ENCODE measurements at places on chromosomes 11 and 22.

DNA sequence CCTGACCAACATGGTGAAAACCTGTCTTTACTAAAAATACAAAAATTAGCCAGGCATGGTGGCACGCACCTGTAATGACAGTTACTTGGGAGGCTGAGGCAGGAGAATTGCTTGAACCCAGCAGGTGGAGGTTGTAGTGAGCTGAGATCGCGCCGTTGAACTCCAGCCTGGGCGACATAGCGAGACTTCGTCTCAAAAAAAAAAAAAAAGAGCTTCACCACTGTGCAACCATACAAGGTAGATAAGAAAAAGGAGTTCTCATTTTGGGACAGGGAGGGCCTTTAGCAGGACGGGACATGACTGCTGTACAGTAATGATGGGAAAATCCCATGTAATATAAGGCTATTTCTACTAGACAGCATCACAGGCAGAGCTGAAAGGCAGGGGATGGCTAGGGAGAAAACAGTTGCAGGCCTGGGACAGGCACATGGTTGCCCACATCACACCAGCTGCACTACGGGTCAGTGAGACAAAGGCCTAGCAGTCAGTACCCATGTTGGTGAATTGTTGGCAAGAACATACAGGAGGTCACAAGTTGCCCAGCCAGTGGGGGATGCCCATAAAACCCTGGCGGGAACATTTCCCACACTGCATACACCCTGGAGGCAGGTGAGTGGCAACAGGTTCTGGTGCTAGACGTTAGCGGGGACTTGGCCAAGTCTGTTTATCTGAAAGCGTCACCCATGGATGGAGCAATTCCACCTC is 5.4 kb downstream of the TANGO2 start:
- no peak for DNase-seq

DNA sequence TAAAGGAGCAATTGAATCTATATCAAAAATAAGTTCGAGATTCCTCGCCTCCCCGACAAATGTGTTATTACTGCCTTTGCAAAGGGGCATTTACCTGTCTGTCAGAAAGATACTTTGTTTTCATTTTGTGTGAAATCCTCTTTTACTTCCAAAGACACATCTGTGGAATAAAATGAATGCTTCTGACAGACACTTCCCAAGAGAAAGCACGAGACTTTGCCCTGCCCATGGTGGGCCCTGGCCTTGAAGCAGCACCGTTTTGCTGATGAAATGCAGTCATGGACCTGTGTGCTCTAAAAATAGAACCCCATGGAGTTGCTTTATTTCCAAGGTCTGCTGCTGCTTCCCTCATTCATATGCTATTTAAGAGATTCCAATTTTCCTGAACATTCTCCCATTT is 85.9 kb upstream of the USP47 start:
- DNase-seq: no peak

DNA sequence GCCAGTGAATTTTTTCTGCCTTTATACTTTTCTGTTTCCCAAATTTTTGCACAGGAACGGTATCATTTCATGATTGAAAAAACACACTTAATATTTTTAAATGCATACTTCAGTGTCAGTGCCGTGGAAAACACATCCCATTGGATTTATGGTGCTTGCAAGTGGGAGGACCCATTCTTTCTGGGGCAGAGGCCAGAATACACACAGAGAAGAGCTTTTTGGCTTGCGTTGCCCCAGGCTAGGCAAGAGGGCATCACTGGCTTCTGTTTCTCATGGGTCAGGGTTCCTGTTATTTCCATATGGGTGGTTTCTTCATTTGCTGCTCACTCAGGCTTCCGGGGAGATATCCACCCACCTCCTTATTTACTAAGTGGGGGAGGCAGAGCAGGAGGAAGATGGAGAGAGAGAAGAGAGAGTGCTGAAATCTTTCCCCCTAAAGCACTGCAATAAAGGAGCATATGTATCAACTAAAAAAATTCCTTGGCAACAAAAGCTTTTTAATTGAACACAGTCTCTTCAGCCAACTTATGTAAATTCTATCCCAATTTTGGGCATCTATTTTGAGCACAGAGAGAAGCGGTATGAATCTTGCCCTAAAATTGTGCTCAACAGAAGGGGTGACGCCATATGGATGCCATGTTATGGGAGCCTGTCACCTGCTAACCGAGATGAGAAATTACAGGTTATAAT is 66.0 kb upstream of the KIRREL3 start:
- no peak for DNase-seq

DNA sequence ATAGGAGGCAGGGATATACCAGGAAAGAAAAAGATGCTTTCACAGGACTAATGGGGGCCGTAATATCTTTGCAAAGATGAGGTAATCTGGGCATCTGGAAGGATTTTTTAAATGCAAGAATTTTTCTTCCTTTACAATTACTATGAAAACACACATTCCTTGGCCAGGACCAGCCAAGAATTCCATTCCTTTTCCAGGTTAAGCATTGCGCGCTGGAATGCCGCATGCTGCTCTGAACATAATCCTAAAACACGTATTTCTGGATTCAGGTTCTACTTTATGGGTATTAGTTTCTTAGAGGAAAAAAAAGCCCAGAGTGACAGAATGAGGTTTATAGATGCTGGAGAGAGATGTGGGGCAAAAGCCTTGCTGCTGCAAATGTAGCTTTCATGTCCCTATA is 99.4 kb upstream of the SORL1-AS1 start:
- DNase-seq: no peak

DNA sequence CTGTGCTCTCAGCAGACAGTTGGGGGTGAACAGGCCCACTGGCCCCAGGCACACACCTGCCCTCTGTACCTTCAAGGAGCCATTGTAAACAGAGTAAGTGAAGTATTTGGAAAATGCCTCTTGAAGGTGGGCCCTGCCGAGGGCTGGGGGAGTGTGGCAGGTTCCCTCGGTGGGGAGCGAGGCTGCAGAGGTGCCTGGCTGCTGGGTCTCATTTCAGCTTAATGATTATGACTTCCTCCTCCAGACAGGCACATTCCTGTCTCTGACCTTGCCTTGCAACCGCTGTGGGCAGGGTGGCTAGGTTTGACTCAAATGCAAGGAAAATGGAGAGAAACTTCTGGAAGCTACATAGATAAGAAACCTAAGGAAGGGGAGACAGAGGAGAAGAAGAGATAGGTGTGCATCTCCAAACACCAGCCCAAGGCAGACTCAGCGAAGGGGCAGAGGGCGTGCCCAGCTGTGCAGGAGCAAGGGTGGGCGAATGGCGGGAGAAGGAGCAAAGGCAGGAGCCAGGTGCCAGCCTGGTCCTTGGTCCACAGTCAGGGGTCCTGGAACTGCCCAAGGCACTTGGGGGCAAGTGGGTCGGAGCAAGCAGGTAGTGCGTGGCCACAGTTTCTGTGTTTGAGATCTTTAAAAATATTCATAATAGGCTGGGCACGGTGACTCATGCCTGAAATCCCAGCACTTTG is 14.0 kb downstream of the GRAMD4 start:
- DNase-seq: no peak

GRCh38 chr11:57353446-57353845 is 15.3 kb downstream of the P2RX3 start:
- DNase-seq: no peak

- no peak for DNase-seq
These were observed 30.9 kb downstream of the SMIM38 start for GRCh38 chr11:69186316-69187260.

DNA sequence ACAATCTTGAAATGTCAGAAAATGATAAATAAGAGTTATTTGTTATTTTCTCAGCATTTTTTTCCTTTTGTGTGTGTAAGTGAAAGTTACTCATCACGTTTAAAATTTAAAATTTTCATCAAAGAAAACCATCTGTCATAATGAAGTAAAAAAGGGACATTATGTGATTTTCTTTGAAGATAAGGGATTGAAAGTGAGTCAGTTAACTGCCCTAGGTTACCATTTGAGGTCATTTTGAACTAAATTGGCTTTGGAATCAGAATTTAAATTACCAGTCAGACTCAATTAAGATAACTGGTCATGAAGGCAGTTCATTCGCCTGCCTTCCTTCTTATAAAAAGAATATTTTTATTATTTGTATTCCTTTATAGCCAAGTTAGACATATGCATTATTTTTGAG is 14.3 kb downstream of the NCAM1 start:
- no peak for DNase-seq

DNA sequence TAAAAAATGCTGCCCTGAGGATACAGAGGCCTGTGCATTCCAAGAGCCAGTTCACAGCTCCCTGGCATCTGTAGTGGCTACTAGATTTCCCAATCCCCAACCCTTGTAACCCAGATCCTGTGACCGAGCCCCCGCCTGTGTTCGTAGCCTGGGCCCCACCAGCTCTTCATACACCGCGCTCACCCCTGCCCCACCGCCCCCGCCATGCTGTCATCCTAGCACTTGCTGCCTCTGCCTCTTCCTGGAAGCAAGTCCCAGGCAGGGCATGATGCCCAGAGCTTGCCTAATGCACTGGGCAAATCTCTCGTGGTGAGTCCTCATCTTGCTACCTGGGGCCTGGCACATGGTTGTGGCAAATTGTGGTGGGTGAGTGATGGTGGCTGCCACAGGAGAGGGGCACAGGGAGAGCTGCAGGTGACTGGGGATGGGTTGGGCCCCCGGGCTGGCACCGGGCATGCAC is 7.1 kb downstream of the MGAT3 start:
- DNase-seq: no peak

DNA sequence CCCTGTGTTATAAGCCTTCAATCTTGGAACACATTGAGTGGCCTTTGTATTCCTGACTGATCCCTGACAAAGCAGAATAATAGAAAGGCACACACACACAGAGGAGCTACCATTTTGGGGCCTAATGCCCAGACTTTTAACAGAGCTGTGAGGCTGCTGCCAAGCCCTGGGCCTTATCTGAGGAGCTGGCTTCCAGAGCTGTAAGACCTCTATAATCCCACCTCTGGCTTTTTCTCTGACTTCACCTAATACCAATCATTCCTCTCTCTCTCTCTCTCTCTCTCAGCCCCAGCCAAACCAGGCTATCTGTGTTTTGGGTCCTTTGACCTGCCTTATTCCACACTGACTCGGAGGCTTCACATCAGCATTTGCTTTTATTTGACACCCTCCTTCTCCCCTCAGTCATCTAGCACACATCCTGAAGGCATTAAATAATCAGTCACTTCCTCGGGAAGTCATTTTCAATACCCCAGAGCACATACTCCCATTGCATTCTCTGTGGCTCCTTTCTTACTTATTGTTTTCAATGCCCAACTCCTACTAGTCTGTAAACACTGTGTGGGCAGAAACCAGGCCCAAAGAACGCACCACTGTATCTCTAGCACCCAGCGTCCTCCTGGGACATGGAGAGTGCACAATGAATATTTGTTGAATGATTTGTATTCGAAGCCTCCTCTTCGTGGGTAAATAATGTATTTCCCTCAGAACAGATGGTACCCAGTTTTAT is 21.2 kb upstream of the TRIM44 start:
- no peak for DNase-seq

DNA sequence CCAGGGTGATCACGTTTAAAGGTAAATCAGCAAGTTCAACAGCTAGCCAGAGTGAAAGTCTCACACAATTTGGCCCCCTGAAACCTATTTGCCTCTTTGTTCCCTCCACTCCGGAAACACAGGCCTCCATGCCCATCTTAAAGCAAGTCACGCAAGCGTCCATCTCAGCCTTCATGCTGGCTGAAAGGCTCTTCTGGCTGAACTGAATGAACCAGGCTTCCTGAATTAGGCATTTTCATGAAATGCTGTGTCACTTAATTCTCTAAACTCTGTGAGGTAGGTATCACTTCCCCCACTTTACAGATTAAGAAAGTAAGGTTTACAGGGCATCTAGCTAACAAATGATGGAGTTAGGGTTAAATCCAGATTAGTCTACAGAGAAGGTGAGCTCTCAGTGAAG is 1.4 kb downstream of the SLC25A17 start:
- no peak for DNase-seq

DNA sequence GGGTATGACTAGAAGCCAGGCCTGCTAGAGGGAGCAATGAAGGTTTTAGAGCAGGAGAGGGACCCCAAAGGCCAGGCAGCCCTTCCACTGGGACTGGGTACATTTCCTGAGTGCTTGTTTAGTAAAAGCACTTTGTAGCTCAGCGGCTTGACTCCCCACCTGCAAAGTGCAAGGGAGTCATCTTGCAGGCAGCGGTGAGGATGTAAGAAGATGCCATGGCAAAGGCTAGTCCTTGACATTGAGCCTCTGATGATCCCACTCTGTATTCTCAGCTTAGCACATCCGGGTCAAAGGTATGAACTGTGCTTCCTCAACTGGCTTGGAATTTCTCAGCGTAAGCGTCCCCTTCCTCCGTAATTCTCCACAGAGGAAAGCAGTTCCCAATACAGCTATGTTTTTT is 3.1 kb upstream of the UBE2L3 start:
- no peak for DNase-seq
